ENCODE measurements at places on chromosomes 6 and 20. TPM values are rescaled to one million over a fixed set of nuclear protein-coding genes. Genes with fewer than 3 reads are reported as not detected.

The TTK gene
- polyA plus RNA-seq, result 13.9 TPM

The KCNS1 gene
- polyA plus RNA-seq, result 0.32 TPM

The OTOR gene
- polyA plus RNA-seq, result not detected

DNA sequence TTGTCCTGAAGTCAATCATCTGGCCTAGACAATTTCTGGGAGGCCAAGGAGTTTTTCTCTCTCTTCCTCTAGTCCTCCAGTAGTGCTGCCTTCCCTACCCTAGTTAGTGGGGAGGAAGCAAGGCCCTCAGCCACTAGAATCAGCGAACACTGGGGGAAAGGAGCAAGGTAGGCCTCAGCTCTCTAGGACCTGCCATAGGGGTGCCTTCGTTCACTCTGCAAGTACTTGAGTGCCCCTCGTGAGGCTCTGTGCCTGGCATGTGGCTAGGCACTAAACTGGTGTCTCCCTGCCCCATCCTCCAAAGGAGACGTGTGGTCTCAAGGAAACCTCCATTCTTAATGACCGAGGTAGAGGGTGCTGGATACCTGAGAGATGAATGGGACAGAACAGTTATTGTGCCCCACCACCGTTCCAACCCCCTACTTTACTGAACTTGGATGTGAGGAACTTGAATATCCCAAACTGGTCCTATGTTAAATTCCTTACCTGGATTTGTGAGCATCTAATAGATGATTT, 1.1 kb downstream of the DEF6 start:
- no peak for DNase-seq

The NCOA7 gene
- 10.5 TPM for polyA plus RNA-seq

The CD109 gene
- polyA plus RNA-seq, result 77.5 TPM

The RIPPLY2 gene
- 0.16 TPM for polyA plus RNA-seq

Measured in mammary epithelial cell (primary cell).